ENCODE measurements at places on chromosomes 6 and 20.

DNA sequence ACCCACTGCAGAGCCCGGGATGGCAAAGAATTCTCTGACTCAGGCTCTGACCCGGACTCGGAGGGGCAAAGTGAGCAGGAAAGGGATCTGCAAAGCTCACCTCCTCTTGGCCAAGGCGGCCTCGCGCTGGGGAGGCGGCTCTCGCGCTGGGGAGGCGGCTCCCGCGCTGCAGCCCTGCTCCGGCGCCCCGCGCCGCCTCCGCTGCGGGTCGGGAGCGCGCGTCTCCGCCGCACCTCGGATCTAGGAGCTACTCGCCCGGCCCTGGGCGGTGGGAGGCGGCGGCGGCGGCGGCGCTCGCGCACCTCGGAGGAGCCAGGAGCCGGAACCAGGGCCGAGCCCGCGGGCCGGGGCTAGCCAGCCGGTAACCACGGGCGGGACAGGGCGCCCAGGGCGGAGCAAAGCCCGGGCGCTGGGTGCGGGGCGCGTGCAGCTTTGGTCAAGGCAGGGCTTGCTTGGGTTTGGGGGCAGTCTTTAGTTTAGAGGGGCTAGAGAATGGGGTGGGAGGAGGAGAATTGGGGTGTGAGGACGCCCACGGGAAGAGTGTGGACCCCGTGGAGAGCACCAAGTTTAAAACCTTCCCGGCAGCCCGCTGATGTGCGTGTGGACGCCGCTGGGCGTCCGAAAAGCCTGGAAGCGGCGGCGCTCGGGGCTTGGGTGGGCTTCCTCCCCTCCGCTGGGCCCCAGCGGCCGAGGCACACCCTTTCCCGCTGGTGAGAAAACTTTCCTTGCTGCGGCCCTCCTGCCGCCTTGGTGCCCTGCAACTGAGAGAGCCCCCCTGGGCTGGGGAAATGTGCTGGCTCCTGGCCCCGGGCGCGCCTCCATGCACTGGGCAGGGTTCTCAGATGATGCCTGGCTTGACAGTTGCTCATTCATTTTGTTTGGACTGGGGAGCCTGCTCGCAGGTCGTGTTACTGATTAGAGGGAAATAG lies at the start of gene MRAP2:
Gene MRAP2 (plus strand): TSS at position 250 of the 929 bp plus-strand sequence. CDS start 21,547 bp downstream, outside the sequence.
- DNase-seq: peak; percentile 22

DNA sequence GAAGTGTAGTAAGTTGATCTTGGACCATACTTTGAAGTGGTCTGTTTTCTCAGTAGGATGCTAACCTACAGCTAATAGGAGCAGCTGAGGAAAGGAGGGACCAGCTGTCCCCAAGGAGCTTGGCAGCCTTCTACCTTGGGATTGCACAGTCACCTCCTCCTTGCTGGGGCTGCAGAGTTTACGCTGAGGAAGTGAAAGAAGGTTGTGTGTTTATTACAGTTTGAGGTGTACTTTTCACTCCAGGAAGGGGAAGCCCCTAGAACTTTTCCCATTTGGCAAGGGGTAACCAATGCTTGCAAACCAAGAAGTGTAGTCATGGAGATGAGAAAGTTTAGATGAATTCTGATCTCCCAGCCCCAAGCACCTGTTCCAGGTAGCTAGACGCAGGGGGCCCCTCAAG lies 58.8 kb downstream of the BMP6 start:
- no peak for DNase-seq

DNA sequence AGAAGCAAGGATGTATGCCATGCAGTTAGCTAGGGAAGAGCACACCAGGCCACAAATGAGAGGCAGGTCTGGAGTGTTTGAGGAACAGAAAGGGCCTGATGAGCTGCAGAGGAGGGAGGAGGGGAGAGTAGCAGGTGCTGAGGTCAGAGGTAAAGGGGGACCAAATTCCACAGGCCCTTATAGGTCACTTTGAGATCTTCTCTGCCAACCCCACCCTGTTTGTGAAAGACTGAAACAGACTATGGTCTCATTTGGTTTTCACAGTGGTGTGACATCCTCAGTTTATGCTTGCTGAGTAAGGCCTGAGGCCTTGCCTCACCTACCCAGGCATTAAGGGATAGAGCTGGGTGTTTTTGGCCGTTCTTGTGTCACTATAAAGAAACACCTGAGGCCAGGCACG lies 187.7 kb upstream of the MYLIP start:
- DNase-seq: no peak

DNA sequence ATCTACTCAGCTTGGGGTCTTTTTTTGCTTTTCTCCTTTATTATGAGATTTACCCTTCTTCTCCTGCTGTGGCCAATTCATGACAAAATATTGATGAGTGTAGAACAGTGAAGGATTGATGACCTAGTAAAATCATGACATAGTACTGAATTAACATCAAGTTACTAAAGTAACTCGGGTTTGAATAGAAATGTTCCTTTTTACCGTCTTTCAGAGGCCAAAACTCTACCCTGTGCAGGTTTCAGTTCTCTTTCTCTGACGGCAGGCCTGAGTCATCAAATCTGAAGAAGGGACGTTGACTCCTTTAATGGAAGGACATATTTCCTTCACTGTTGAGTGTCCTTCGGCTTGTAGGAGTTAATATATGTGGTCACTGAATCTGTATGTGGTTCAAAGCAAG lies 80.7 kb downstream of the RREB1 start:
- no peak for DNase-seq

GRCh38 chr6:134419716-134420115 lies 101.8 kb upstream of the SGK1 start:
- DNase-seq: no peak

- DNase-seq: peak; percentile 14
Measured at GRCh38 chr20:14264869-14265268, 72.5 kb downstream of the FLRT3 start.

DNA sequence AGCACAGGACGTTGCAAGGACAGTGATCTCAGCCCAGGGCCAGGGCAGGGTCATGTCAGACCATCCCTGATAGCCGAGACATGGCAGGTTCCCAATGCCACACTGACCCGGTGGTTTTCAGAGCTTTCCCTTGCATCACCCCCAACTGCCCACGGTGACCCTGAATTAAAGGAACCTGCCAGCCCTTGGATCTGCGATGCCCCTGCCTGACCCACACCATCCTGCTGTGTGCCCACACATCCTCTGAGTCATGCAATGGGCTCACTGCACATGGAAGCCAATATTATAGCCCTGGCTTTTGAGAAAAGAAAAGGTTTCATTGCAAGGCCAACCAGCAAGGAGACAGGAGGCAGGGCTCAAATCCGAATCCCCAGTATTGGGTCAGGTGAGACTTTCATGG lies 132.6 kb upstream of the CST7 start:
- no peak for DNase-seq

- no peak for DNase-seq
Measured at GRCh38 chr20:57212534-57213276, 53.7 kb downstream of the BMP7 start.

DNA sequence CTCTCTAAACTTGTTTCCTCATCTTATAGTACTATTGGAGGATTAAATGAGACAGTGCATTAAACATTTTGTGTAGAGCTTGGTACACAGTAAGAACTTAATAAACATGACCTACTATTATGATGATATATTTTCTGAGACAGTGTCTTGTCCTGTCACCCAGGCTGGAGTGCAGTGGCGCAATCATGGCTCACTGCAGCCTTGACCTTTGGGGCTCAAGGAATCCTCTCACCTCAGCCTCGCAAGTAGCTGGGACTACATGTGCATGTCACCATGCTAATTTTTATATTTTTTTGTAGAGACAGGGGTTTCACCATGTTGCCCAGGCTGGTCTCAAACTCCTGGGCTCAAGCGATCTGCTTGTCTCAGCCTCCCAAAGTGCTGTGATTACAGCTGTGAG lies 72.1 kb downstream of the LYRM4 start:
- DNase-seq: no peak

DNA sequence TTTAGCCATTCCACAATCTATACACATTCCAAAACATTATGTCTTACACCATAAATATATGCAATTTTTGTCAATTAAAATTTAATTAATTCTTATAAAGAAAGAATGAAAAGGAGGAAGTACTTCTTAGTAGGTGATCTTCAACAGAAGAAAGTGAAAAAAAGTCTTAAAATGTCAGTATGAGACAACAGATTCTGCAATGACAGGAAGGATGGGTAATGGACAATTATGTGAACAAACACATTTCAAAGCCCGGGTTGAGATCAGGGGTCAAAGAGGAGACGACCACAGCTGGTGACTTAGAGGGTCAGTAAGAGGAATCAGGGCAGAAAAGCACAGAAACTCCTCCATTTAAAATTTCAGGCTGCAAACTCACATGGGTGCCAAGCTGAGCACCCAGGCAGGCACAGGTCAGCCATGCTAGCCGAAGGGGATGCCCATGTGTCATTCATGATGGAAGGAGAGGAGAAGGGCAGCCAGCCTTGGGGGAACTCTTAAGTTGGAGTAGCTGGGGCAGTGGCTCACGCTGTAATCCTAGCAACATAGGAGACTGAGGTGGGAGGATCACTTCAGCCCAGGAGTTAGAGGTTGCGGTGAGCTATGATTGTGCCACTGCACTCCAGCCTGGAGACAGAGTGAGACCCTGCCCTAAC lies 11.0 kb downstream of the VSX1 start:
- no peak for DNase-seq

DNA sequence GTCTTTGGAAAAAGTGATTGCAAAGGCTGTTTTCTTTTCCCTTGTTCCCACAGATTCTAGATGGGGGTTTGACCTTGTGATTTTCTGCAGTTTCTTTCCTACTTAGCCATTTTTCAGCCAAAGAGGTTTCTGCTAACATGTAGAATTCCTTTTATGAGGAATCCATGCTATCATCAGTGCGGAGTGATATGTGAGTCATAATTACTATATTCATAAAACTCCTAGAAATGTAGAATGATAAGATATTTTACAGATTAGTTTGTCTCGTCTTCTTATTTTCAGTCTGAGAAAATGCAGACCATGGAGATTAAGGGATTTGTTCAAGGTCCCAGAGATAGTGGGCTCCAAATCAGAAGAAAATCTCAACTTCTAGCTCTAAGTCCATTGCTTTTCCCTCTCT lies 98.6 kb downstream of the KCNQ5 start:
- no peak for DNase-seq

- DNase-seq: no peak
Measured at GRCh38 chr6:16337295-16337975, 99.0 kb downstream of the GMPR start.

DNA sequence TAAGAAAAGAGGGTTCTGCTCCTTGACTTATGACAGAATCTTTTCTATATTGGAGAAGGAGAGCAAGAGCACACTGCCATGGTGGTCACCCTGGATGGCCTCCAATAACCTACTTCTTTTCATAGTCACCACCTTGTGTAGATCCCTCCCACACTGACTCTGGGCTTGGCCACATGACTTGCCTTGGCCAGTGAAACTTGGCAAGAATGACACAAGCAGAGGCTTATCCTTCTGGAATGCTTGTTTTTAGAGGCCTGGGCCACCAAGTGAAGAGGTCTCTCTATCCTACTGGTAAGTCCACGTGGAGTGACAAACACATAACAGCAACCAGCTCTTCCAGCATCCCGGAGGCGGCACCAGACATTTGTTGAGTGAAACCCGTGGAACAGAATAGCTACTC lies 349.4 kb upstream of the JARID2 start:
- DNase-seq: no peak

DNA sequence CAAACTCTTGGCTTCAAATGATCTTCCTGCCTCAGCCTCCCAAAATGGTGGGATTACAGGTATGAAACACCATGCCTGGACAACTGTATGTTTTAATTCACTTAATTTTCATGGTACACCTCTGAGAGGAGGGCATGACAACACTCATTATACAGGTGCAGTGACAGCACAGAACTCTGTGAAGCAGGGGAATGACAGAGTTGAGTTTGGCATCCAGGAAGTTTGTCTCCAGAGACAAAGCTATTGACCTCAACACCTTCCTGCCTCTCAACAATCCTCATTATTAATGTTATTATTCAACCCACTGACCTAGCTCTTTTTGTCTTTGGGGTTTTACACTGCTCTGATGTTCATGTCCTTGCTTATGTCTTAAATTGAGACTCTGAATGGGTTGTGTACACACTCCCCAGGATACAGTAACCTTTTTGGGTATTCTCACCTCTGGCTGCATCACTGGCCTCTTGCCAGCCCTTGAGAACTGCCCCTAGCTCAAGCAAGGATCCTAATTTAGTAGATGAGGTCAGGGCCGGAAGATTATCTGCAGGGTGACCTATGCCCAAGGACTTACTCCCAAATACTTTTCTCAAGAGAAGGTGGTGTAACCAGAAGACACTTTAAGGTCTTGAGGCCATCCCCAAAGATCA lies 13.0 kb upstream of the IER3 start:
- no peak for DNase-seq

- no peak for DNase-seq
Measured at GRCh38 chr6:42017021-42017643, 33.2 kb upstream of the TAF8 start.

GRCh38 chr6:11607383-11607782 lies 69.8 kb downstream of the TMEM170B start:
- DNase-seq: no peak

DNA sequence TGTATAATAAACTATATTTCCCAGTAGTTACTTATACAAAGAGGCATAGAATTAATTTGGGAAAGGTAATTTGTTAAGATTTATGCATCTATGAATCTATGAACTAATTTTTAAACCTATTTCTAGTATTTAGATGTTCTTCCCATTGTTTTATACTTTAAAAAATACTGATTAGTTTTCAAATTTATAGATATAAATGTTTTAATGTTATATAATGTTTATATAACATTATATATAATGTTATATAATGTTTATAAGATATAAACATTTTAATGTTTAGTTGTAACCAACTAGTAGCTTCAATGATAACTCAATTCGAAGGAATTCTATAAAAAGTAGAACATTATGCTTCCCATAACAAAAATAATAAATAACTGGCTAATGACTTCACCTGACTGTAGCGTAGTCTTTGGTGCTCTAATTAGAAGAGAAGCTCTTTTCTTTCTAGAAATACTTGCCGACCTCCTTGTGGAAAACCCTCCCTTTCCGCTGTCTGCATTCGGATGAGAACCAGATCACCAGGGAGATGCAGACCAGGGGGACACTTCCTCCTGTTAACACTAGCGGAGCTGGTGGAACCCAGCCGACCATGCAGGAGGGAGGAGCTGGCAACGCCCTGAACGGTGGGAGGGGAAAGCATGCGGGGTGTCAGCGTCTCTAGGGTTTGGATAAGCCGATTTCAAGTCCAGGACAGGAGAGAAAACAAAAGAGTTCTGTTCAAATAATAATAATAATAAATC lies 158.4 kb downstream of the OR2B2 start:
- DNase-seq: no peak

DNA sequence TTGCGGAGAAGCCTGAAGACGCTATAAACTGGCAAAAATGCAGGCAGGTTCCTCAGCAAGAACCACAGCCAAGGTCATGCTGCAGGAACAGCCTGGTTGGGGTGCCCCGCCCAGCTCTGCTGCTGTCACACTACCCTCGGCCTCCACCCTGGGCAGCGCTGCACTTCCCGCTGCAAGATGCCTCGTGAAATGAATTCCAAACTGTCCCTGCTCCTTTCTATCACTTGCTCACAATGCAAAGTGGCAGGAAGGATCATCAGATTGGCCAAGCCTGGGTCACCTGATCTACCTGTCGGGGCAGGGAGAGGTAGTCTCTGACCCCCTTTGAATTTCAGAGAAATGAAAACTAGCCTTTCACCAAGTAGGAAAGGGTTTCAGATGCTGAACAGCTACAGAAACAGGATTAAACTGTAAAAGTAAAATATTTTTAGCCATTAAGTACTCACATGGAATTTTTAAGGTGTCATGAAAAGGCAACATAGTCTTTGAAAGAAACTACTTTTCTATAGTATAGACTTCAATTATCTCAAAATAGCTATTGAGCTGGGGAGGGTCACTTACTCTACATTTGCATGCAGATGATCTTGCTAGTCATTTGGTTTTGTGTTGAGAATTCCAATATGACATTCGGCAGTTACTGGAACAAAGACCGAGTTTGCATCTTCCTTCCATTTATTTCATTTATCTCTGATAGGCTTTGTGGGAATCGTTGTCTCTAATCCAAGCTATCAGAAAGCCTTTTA lies 236.4 kb upstream of the ASCC3 start:
- peak; percentile 15 for DNase-seq
